ENCODE measurements at places on chromosomes 12 and 14. TPM values are rescaled to one million over a fixed set of nuclear protein-coding genes. Genes with fewer than 3 reads are reported as not detected.
A peak's percentile ranks its signal among the peaks of the same experiment; 100 is the strongest.

Gene CLEC4C
- not detected for total RNA-seq

Gene TSPAN9
- 35.5 TPM for total RNA-seq

Gene SSTR1
- total RNA-seq: 3.8 TPM

Gene FOXM1
- 200 TPM for total RNA-seq

DNA sequence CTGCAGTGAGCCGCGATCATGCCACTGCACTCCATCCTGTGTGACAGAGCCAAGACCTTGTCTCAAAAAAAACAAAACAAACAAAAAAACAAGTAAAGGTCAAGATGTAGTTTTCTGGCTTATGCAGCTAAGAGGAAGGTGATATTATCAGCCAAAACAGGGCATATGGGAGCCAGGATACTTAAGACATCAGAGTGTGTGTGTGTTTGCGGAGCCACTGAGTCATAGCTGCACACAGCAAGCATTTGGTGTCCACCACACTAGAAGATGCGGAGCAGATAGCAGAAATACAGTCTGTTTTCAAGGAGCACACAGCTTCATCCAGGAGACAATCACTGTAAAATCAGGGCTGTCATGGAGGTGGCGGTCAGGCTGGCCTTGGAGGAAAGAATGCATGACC, 72.6 kb upstream of the REP15 start:
- H3K36me3 ChIP-seq: no peaks in the 10 kb centered on the region
- DNase-seq: no peak
- H3K4me1 ChIP-seq: peaks cover 21% of the 10 kb centered on the region
- no peak overlapping the region for H3K27ac ChIP-seq

DNA sequence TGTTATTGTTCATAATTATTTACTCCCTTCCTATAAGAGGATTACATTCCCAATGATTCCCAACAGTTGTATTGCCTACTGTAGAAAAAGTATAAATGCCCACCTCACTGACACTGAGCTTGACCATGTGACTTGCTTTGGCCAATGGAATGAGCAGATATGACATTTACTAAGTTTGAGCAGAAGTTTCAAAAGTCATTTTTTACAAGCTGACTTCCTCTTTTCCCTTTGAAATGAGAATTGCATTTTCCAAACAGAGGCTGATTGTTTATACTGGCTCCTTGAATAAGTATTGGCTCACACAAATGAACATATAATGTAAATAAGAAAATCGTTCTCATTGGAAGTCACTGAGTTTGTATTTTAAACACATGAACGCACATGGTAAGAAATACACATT, 116.4 kb upstream of the LRFN5 start:
- H3K4me1 ChIP-seq: no peaks in the 10 kb centered on the region
- H3K4me3 ChIP-seq: no peak overlapping the region
- H3K36me3 ChIP-seq: no peaks in the 10 kb centered on the region
- no peak for DNase-seq
- no peak overlapping the region for H3K27ac ChIP-seq

DNA sequence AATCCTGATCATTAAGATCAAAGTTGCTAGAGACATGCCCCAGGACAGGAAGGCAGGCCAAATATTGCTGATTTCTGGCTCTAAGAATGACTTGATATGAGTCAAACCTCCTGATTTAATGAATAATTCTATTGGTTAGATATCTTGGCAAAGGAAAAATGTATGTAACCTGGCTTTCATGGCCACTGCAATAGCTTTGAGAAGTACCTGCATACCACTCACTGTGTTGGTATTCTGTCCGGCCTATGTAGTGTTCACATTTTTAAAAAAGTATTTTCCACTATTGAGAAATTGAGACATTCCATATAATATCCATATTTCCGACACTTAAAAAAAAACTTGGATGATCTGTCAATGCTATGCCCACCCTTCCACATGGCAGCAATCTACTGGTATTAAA, 283.1 kb upstream of the SOX5 start:
- H3K4me1 ChIP-seq: peaks cover 23% of the 10 kb centered on the region
- no peaks in the 10 kb centered on the region for H3K36me3 ChIP-seq
- no peaks in the 10 kb centered on the region for H3K27me3 ChIP-seq
- H3K27ac ChIP-seq: no peak overlapping the region

DNA sequence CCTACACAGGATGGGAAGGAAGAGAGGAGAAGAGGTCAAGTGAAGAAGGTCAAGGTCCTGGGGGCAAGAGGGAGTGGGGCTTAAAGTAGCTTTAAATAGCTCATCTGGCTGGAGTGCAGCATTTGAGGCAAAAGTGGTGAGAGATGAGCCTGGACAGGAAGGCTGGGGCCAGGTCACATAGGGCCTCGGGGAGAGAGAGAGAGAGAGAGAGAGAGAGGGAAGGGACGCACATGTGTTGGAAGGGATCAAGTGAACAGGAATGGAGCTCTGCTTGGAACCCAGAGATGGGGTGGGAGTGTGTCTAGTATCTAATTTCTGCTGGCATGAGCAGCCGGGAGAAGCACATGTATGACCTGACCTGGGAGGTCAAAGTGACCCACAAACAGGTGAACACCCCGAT, 407.5 kb downstream of the MED13L start:
- no peaks in the 10 kb centered on the region for H3K36me3 ChIP-seq
- no peak overlapping the region for H3K27ac ChIP-seq
- DNase-seq: no peak

- DNase-seq: peak; percentile 3
- H3K4me1 ChIP-seq: no peaks in the 10 kb centered on the region
- H3K27ac ChIP-seq: no peak overlapping the region
- H3K27me3 ChIP-seq: no peaks in the 10 kb centered on the region
Measured at GRCh38 chr12:130281153-130281799, 56.4 kb upstream of the PIWIL1 start.

DNA sequence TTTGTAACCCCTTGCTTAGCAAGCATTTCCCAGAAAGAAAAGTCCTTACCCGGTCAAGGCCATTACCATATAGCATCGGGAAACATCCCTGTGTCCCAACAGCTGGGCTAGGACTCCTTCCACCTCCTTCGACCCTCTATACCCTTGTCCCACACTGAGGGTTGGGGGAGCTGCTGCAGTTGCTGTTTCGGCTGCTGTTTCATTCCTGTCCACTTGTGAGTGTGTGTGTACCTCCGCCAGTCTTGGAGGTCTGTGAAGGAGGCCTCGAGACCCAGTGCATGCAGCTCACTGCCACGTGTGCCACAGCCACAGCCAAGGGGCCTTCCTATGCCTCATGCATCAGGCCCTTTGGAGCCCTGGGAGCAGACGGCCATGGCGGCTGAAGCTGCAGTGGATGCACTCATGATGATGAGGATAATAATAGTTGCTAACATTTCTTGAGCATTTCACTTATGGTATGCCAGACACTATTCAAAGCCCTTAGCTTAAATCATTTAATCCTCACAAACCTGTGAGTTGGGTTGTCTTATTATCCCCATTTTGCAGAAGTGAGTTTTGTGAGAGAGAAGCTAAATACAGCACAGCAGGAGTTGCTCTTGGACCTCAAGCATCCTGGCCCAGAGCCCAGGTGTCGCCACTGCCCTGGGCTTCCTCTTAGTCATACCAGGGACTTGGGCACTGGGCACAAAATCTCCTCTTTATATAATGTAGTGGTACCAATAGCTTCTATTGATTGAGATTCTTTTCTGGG, 156.5 kb downstream of the PRKCH start:
- H3K4me3 ChIP-seq: no peak overlapping the region
- no peak overlapping the region for H3K27ac ChIP-seq
- no peak for DNase-seq
- no peaks in the 10 kb centered on the region for H3K27me3 ChIP-seq

DNA sequence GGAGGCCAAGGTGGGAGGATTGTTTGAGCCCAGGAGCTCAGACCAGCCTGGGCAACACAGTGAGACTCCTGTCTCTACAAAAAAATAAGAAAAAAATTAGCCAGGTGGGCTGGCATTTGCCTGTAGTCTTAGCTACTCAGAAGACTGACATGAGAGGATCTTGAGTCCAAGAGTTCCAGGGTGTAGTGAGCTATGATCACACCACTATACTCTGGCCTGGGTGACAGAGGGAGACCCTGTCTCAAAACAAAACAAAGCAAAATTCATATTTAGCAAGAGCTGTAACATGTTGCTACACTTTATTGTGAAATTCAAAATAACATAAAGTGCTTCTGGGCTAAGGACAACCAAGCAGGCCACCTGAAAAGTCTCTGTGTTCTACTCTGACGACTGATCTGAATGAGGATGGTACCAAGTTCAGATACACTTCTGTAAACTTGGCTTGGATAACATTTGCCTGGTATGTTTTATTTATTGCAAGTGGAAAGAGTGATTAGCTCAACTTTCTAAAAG, 11.6 kb upstream of the STRN3 start:
- DNase-seq: no peak
- no peak overlapping the region for H3K4me3 ChIP-seq
- no peak overlapping the region for H3K27ac ChIP-seq

DNA sequence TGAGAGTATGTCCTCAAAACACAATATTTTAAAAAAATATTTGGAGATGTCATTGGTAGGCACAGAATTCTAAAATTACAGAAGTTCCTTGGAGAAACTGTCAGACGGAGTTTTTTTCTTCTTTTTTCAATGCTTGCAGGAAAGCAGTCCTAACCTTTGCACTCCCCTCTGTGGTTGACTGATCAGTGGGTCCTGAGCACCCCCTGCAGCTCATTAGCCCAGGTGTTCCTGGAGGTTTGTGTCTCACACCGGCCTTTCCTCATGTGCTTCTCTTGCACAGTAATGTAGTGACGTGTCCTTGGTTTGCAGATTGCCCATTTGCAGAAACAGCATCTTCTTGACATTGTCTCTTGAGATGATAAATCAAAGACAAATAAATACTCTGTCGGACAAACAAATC, 513.0 kb downstream of the TMEM121 start:
- DNase-seq: peak; percentile 15
- H3K27ac ChIP-seq: no peak overlapping the region
- no peak overlapping the region for H3K4me3 ChIP-seq
- H3K27me3 ChIP-seq: peaks cover 40% of the 10 kb centered on the region
